ENCODE measurements at places on chromosomes 16 and 17.

GRCh38 chr17:42141382-42141781, 13.4 kb downstream of the RAB5C start:
- no peaks in the 10 kb centered on the region for H3K27me3 ChIP-seq
- no peak overlapping the region for H3K4me3 ChIP-seq
- H3K4me1 ChIP-seq: peaks cover 44% of the 10 kb centered on the region
- no peak for DNase-seq
- H3K27ac ChIP-seq: no peak overlapping the region

GRCh38 chr16:86354641-86355513, 155.4 kb upstream of the FOXF1 start:
- H3K4me1 ChIP-seq: no peaks in the 10 kb centered on the region
- H3K4me3 ChIP-seq: no peak overlapping the region
- H3K27me3 ChIP-seq: peaks cover 91% of the 10 kb centered on the region
- peaks cover 2% of the 10 kb centered on the region for H3K36me3 ChIP-seq
- H3K27ac ChIP-seq: no peak overlapping the region

DNA sequence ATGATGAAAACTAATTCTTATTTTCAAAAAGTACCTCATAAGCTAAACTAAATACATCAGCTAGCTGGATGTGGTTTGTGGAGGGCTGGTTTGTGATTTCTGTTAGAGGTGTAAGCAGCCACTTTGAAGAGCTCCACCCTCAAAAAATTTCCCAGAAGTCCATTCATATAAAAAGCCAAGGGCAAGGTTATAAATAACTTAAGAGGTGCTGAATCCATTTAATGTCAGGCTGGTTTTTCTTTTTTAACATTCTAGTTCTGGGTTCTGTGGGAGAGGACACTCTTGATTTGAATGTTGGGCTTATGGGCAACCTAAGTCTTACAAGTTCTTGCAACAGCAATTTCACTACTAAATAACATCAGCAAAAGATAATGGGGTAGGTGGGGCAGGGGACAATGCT, 3.4 kb upstream of the WIPI1 start:
- peak overlapping the region; percentile 89 for H3K27ac ChIP-seq
- peaks cover 63% of the 10 kb centered on the region for H3K4me1 ChIP-seq
- peak overlapping the region; percentile 41 for H3K4me3 ChIP-seq
- H3K27me3 ChIP-seq: no peaks in the 10 kb centered on the region
- H3K36me3 ChIP-seq: peaks cover 3% of the 10 kb centered on the region
- DNase-seq: peak; percentile 45

DNA sequence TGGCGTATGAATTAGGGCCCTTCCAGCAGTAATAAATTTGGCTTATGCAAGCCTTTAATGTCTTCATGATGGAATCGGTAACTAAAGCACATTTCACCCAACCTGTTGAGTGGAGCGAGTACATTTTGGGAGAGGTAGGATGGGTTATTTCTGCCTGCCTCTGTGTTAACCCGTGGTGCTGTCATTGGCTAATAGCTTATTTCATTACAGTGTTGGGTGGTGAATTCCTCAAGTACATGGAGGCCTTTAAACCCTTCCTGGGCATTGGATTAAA, 17.8 kb upstream of the TBKBP1 start:
- H3K36me3 ChIP-seq: peaks cover 97% of the 10 kb centered on the region
- H3K27me3 ChIP-seq: no peaks in the 10 kb centered on the region
- peaks cover 7% of the 10 kb centered on the region for H3K4me1 ChIP-seq
- H3K4me3 ChIP-seq: no peak overlapping the region

DNA sequence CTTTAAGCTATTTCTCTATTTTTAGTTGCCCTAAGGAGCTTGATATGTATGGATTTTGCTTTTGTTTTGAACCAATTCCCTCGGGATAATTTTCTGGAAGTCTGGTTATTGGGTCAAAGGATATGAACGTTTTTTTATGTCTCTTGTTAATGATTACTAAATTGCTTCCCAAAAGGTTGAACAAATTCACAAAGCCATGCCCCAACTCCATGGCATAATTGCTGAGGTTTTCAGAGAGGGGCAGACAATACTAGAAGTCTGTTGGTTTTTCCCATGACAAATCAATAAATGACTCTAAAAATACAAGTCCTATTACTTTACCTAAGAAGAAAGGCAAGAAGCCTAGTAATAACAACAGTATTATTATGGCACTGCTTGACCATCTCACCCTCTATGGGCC, 11.4 kb upstream of the AKAP1 start:
- H3K36me3 ChIP-seq: no peaks in the 10 kb centered on the region
- DNase-seq: no peak
- H3K4me3 ChIP-seq: no peak overlapping the region
- no peaks in the 10 kb centered on the region for H3K4me1 ChIP-seq
- no peak overlapping the region for H3K27ac ChIP-seq
- peaks cover 9% of the 10 kb centered on the region for H3K27me3 ChIP-seq

GRCh38 chr17:40448213-40448638, 5.0 kb downstream of the IGFBP4 start:
- no peaks in the 10 kb centered on the region for H3K27me3 ChIP-seq
- H3K4me1 ChIP-seq: peaks cover 26% of the 10 kb centered on the region
- no peak overlapping the region for H3K4me3 ChIP-seq
- H3K36me3 ChIP-seq: peaks cover 15% of the 10 kb centered on the region
- no peak overlapping the region for H3K27ac ChIP-seq

GRCh38 chr17:1590029-1590746, 27.6 kb upstream of the PITPNA start:
- H3K4me3 ChIP-seq: no peak overlapping the region
- H3K27me3 ChIP-seq: no peaks in the 10 kb centered on the region
- no peaks in the 10 kb centered on the region for H3K4me1 ChIP-seq
- H3K27ac ChIP-seq: no peak overlapping the region
- DNase-seq: no peak
- peaks cover 6% of the 10 kb centered on the region for H3K36me3 ChIP-seq

GRCh38 chr16:71945616-71946015, 50.3 kb downstream of the IST1 start:
- H3K27ac ChIP-seq: no peak overlapping the region
- no peak overlapping the region for H3K4me3 ChIP-seq
- H3K36me3 ChIP-seq: peaks cover 3% of the 10 kb centered on the region
- peaks cover 4% of the 10 kb centered on the region for H3K4me1 ChIP-seq
- no peak for DNase-seq

DNA sequence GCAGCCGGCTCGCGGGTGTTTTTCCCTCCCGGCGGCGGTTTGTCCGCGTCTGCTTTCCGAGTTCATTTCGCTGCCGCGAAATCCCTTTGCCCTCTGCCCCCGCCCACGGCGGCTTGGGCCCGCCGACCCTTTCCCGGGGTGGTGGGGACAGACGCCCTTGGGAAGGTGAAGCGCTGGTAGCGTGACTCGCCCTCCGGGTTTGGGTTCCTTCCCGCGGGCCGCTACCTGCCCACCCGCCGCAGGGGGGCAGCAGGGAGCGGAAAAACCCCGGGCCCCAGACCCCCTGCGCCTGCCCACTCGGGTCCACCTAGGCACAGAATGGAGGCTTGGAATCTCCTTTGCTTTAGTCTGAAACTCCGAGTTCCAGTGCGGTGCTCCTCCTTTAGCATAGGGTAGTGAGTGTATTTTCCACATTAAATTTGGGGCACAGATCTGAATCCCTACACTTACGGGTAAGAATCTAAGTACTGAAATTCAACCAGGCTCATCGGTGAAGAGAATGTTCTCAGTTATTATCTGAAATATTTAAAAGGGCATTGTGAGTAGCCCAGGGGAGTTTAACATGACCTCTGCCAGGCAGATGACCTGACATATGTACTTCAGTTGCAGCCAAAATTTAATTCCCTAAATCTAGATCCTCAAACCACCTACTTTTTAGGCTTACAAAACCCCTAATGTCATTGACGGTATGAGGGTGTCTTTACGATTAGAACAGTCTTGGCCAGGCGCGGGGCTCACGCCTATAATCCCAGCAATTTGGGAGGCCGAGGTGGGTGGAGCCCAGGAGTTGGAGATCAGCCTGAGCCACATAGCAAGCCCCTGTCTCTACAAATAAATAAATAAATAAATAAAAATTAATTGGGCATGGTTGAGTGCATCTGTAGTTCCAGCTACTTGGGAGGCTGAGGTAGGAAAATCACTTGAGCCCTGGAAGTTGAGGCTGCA, 1.0 kb downstream of the NME2 start:
- peak; percentile 37 for DNase-seq
- H3K36me3 ChIP-seq: peaks cover 31% of the 10 kb centered on the region
- peaks cover 20% of the 10 kb centered on the region for H3K4me1 ChIP-seq
- peak overlapping the region; percentile 44 for H3K27ac ChIP-seq
- H3K4me3 ChIP-seq: peak overlapping the region; percentile 90

Measured in central memory CD8-positive, alpha-beta T cell (primary cell).